ENCODE measurements at places on chromosomes 16 and 17. TPM values are rescaled to one million over a fixed set of nuclear protein-coding genes. Genes with fewer than 3 reads are reported as not detected.
A peak's percentile ranks its signal among the peaks of the same experiment; 100 is the strongest.

- no peaks in the 10 kb centered on the region for H3K36me3 ChIP-seq
- H3K27ac ChIP-seq: no peak overlapping the region
Measured at GRCh38 chr17:40963838-40964237, 2.9 kb downstream of the KRT39 start.

- H3K36me3 ChIP-seq: no peaks in the 10 kb centered on the region
- no peak for DNase-seq
- H3K4me3 ChIP-seq: no peak overlapping the region
- no peak overlapping the region for H3K27ac ChIP-seq
- H3K27me3 ChIP-seq: no peaks in the 10 kb centered on the region
- H3K4me1 ChIP-seq: peaks cover 10% of the 10 kb centered on the region
Measured at GRCh38 chr17:57550668-57551315, 194.3 kb downstream of the CCDC182 start.

Gene MT1A
- total RNA-seq: not detected

DNA sequence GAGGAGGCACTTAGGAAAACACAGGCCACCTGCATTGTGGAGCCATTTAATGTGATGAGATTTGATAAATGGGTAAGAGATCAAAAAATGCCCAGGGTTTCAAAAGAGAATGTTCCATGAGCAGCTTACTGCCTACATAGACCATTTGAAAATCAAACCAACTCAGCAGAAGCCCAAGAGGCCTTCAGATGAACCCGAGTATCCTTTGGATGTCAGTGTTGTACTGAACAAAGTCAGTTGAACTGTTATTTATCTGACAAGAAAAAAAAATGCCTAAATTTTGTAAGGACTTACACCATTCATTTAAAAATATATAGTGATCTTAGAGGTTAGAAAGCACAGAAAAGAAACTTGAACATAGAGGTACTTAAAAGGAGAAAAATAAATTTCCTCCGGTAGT lies 381.7 kb downstream of the ZFHX3 start:
- DNase-seq: no peak
- H3K27ac ChIP-seq: no peak overlapping the region
- no peaks in the 10 kb centered on the region for H3K27me3 ChIP-seq
- no peak overlapping the region for H3K4me3 ChIP-seq
- H3K36me3 ChIP-seq: no peaks in the 10 kb centered on the region

- H3K27me3 ChIP-seq: no peaks in the 10 kb centered on the region
- DNase-seq: no peak
- no peak overlapping the region for H3K27ac ChIP-seq
- no peaks in the 10 kb centered on the region for H3K4me1 ChIP-seq
- no peaks in the 10 kb centered on the region for H3K36me3 ChIP-seq
Measured at GRCh38 chr16:76576526-76576925, 299.3 kb downstream of the CNTNAP4 start.

Gene SPHK1
- 14.7 TPM for total RNA-seq

Gene TMC7
- total RNA-seq: 6.1 TPM

DNA sequence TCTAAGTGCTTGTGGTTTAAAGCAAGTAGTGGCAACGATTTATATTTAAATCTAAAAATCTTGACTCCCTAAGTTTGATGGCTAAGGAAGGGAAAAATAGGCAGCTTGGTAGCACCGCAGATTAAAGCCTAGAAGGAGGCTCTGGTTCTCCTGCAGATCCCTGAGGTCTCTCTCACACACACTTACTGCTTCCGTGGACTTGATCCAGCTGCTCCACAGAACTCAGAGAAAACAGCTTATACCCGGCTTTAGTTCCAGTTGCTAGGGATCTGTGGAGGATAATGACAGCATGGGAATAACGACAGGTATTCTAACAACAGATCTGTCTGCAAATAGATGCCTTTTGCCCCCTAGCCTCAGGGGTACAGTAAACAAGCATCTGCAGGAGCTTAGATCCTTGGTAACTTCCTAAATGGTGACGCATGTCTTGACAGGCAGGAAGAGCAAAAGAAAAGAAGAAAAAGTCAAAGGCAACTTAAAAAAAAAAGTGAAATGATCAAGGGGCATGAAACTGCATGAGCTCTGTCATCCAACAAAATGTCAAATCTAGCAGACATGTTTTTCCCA lies 4.5 kb downstream of the WIPI1 start:
- H3K27ac ChIP-seq: no peak overlapping the region
- no peak overlapping the region for H3K4me3 ChIP-seq
- H3K36me3 ChIP-seq: peaks cover 49% of the 10 kb centered on the region
- DNase-seq: no peak
- peaks cover 14% of the 10 kb centered on the region for H3K4me1 ChIP-seq

GRCh38 chr16:55373489-55373832 lies 49.5 kb downstream of the IRX6 start:
- H3K4me3 ChIP-seq: no peak overlapping the region
- no peaks in the 10 kb centered on the region for H3K36me3 ChIP-seq
- H3K27me3 ChIP-seq: no peaks in the 10 kb centered on the region
- no peaks in the 10 kb centered on the region for H3K4me1 ChIP-seq
- H3K27ac ChIP-seq: no peak overlapping the region

Gene FAM234A
- 62.9 TPM for total RNA-seq

Gene SLC5A11
- 0.15 TPM for total RNA-seq

Gene YPEL2
- 36.4 TPM for total RNA-seq

Gene ACAP1
- 35.1 TPM for total RNA-seq

Gene KCTD2
- 26.1 TPM for total RNA-seq

GRCh38 chr17:67208232-67208631 lies 36.8 kb downstream of the HELZ start:
- H3K4me3 ChIP-seq: no peak overlapping the region
- DNase-seq: no peak
- no peaks in the 10 kb centered on the region for H3K27me3 ChIP-seq
- no peak overlapping the region for H3K27ac ChIP-seq
- no peaks in the 10 kb centered on the region for H3K36me3 ChIP-seq

- DNase-seq: no peak
- H3K4me3 ChIP-seq: no peak overlapping the region
- no peaks in the 10 kb centered on the region for H3K4me1 ChIP-seq
- no peaks in the 10 kb centered on the region for H3K36me3 ChIP-seq
- no peaks in the 10 kb centered on the region for H3K27me3 ChIP-seq
Measured at GRCh38 chr17:7094652-7095019, 14.6 kb upstream of the CLEC10A start.

Gene AATK
- 123 TPM for total RNA-seq

DNA sequence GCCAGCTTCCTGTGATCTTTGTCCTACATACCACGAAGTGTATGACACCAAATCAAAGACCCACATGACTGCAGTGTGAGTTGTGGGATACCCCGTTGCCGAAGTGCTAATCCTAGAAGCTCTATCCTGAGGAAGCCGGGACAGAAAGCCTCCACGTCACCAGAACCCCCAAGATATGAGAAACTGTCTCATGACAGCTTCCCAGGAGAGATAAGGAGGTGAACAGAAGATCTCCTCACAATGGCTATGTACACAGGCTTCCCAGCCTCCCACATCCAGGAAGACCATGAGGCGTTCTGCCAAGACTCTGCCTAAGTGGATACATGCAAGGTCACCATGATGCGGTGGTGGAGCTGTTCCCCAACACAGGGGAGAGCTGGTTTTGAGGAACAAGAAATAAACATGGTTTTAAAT lies 37.1 kb downstream of the TRIM25 start:
- DNase-seq: no peak
- H3K4me1 ChIP-seq: no peaks in the 10 kb centered on the region
- H3K4me3 ChIP-seq: no peak overlapping the region
- no peaks in the 10 kb centered on the region for H3K36me3 ChIP-seq
- peak overlapping the region; percentile 37 for H3K27ac ChIP-seq

DNA sequence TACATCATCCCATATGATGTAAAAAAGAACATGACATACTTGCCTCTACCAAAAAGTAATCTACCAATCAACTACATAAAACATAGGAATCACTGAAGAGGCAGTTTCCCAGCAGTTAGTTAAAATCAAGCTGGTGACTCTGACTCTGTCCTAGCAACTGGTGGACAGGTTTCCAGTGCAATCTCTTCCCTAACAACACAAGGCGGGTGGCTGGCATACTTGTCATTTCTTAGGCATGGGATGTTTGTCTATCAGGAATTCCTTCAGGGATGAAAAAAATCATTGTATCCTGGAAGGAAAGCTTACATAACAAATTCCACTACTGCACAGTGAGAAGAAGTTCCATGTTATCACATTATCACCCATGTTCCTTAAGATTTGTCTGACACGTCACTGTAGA lies 50.9 kb downstream of the HELZ start:
- H3K4me3 ChIP-seq: no peak overlapping the region
- H3K27me3 ChIP-seq: no peaks in the 10 kb centered on the region
- no peak for DNase-seq
- H3K36me3 ChIP-seq: peaks cover 15% of the 10 kb centered on the region
- no peaks in the 10 kb centered on the region for H3K4me1 ChIP-seq
- H3K27ac ChIP-seq: no peak overlapping the region

- H3K36me3 ChIP-seq: no peaks in the 10 kb centered on the region
- H3K4me3 ChIP-seq: no peak overlapping the region
- H3K4me1 ChIP-seq: no peaks in the 10 kb centered on the region
- no peak overlapping the region for H3K27ac ChIP-seq
- no peaks in the 10 kb centered on the region for H3K27me3 ChIP-seq
- no peak for DNase-seq
Measured at GRCh38 chr17:66445229-66445628, 142.8 kb downstream of the PRKCA start.

DNA sequence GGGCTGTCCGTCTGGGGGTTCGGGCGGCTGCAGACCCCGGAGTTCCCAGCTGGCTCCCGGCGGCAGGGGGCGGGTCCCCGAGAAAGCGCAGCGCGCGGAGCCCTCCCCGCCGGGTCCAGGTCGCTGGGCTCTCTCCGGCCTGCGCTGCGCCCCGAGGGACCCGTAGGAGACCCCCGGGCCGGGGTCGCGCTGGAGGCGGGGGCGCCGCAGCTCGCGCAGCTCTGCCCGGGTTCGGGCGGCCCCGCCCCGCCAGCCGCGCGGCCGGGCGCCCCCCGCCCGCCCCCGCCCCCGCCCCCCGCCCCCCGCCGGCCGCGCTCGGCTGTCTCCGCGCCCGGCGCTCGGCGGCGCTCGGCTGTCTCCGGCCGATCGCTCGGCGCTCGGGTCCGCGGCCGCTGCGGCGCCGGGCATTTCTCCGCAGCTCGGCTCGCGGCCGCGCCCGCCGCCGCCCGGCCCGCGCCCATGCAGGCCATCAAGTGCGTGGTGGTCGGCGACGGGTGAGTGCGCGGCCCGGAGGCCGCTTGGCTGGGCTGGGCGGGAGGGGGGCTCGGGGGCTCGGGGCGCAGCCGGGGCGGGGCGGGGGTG lies at the start of gene RAC3:
Gene RAC3 (plus strand): TSS at position 376 of the 582 bp plus-strand sequence. CDS start 84 bp downstream, at position 460.
- H3K4me1 ChIP-seq: peaks cover 35% of the 10 kb centered on the region
- H3K36me3 ChIP-seq: peaks cover 13% of the 10 kb centered on the region
- peak within 1 kb of the TSS; percentile 60 for H3K4me3 ChIP-seq
- DNase-seq: no peak

- no peak overlapping the region for H3K4me3 ChIP-seq
- no peaks in the 10 kb centered on the region for H3K27me3 ChIP-seq
- peak; percentile 89 for DNase-seq
Measured at GRCh38 chr17:79832218-79833109, 6.8 kb downstream of the CBX4 start.

Gene RASD1
- 30.4 TPM for total RNA-seq

DNA sequence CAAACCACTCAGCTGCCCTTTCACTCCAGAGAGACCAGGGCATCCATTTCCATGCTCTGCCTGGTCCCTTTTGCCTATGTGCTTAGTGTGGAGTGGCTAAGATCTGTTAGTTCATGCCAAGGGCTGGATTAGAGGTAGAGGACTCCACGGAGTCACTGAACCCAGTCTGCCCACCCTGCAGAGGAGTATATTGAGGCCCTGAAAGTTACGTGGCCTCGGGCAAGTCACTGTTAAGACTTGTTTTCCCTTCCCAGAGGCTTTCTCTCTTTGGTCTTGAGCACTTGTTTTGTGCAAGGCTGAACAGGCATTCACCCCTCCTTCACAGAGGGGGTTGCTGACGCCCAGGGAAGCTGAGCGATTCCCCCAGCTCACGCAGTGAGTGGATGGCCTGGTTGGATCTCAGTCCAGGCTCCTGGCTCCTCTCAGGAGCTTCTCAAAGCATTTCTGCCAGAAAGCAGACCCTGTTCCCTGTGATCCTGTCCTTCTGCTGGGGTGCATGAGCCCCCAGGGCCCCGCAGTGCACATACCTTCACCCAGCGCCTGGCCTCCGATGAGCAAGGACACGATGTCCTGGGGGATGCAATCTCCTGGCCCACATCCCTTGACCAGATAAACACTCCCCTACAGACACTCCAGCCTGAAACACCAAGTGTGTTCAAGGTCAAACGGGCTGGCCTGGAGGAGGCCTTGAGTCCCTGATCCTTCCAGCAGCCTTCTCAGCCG lies 153.4 kb upstream of the GSE1 start:
- DNase-seq: no peak
- H3K4me1 ChIP-seq: peaks cover 29% of the 10 kb centered on the region
- no peaks in the 10 kb centered on the region for H3K36me3 ChIP-seq

Measured in upper lobe of left lung (tissue), 6 donors.